Testis (tissue), 5 donors: ENCODE measurements at places on chromosomes 12 and 14.

DNA sequence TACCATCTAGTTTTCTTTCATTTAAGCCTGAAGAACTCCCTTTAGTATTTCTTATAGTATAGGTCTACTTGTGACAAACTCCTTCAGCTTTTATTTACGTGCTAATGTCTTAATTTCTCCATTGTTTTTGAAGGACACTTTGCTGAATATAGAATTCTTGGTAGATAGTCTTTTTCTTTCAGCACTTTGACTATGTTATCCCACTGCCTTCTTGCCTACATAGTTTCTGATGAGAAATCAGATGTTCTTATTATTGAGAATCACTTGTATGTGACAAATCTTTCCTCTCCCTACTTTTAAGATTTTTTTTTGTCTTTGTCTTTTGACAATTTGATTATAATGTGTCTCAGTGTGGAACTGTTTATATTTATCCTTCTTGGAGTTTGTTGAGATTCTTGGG, 5.1 kb upstream of the MIS18BP1 start:
- no peaks in the 10 kb centered on the region for H3K4me1 ChIP-seq
- no peaks in the 10 kb centered on the region for H3K27me3 ChIP-seq
- no peak overlapping the region for H3K27ac ChIP-seq
- no peak overlapping the region for H3K4me3 ChIP-seq
- H3K36me3 ChIP-seq, result no peaks in the 10 kb centered on the region
- DNase-seq, result no peak

- no peaks in the 10 kb centered on the region for H3K4me1 ChIP-seq
- no peak overlapping the region for H3K4me3 ChIP-seq
- H3K27me3 ChIP-seq, result no peaks in the 10 kb centered on the region
- no peak overlapping the region for H3K27ac ChIP-seq
- H3K36me3 ChIP-seq, result no peaks in the 10 kb centered on the region
- DNase-seq, result no peak
Observed at GRCh38 chr14:56065621-56066290, 52.5 kb upstream of the PELI2 start.

GRCh38 chr14:104361101-104361591, 218.4 kb upstream of the C14orf180 start:
- no peaks in the 10 kb centered on the region for H3K4me1 ChIP-seq
- no peak for DNase-seq
- no peak overlapping the region for H3K4me3 ChIP-seq
- H3K27ac ChIP-seq, result no peak overlapping the region

- no peaks in the 10 kb centered on the region for H3K36me3 ChIP-seq
- no peaks in the 10 kb centered on the region for H3K4me1 ChIP-seq
- H3K27me3 ChIP-seq, result no peaks in the 10 kb centered on the region
- no peak overlapping the region for H3K27ac ChIP-seq
- no peak overlapping the region for H3K4me3 ChIP-seq
Observed at GRCh38 chr14:32039401-32040030, 37.6 kb upstream of the ARHGAP5 start.

- no peak overlapping the region for H3K27ac ChIP-seq
- DNase-seq, result no peak
- H3K4me1 ChIP-seq, result no peaks in the 10 kb centered on the region
- no peak overlapping the region for H3K4me3 ChIP-seq
Observed at GRCh38 chr14:80518173-80518572, 306.9 kb upstream of the DIO2 start.

DNA sequence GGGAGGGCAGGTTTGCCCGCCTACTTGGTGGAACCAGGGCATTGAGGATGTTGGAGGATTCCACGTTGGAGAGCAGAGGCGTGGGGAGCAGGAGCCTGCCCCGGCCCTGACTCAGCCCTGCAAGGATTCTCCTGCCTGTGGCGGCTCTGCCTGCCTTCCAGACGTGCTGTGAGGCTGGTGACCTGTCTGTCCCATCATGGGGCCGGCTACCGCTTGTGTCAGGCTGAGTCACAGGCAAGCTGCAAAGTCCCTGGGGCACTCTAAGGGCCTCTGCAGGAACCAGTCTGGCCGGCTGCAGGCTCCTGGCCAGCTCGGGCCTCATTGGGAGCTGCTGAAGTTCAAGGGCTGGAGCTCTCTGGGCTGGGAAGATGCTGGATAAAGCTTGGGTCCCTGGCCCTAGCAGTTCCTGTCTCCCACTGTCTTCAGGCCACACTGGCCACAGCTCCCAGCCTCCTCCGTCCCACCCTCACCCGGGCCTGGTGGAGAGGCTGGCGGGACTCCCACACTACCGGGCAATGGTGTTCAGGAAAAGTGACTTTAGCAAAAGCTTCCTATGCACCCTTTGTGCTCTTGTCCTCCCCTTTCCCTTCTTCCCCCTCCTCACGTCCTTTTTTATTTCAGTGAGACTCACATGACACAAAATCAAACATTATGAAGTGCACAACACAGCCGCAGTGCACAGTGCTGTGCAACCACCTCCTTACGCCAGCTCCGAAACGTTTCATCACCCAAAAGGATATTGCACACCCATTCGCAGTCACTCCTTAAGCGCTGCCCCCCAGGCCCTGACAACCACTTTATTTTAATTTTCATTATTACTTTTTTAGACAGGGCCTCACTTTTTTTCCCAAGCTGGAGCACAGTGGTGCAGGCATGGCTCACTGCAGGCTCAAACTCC, 22.0 kb upstream of the ULK1 start:
- no peaks in the 10 kb centered on the region for H3K27me3 ChIP-seq
- no peak overlapping the region for H3K27ac ChIP-seq
- H3K36me3 ChIP-seq, result no peaks in the 10 kb centered on the region
- no peaks in the 10 kb centered on the region for H3K4me1 ChIP-seq

- H3K27me3 ChIP-seq, result no peaks in the 10 kb centered on the region
- H3K4me1 ChIP-seq, result peaks cover 5% of the 10 kb centered on the region
Observed at GRCh38 chr12:71558445-71558844, 105.2 kb downstream of the ZFC3H1 start.

- DNase-seq, result no peak
- no peaks in the 10 kb centered on the region for H3K27me3 ChIP-seq
- H3K36me3 ChIP-seq, result no peaks in the 10 kb centered on the region
- no peak overlapping the region for H3K27ac ChIP-seq
- peaks cover 20% of the 10 kb centered on the region for H3K4me1 ChIP-seq
- no peak overlapping the region for H3K4me3 ChIP-seq
Observed at GRCh38 chr14:72745991-72746980, 147.6 kb downstream of the DPF3 start.

GRCh38 chr12:110179291-110179690, 55.1 kb downstream of the IFT81 start:
- DNase-seq, result no peak
- H3K4me1 ChIP-seq, result peaks cover 3% of the 10 kb centered on the region
- no peak overlapping the region for H3K4me3 ChIP-seq
- H3K27me3 ChIP-seq, result no peaks in the 10 kb centered on the region
- H3K27ac ChIP-seq, result no peak overlapping the region

DNA sequence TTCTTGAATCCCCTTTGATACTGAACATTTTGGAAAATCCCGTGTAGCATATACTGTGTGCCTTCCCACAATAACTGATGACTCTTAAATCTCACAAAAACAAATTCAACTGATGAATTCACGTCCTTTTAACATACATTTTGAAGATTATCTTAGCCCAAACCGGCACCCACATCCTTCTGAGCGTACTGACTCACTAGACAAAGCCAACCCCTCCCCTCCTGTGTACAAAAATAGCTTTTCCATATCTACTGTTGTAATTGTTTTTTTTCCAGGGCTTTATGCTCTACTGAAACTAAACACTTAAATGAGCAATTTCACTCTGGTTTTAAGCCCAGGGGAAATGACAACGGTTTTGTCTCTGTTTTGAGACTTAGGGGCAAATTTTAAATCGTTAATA, 109.4 kb upstream of the ATF7IP start:
- peak overlapping the region; percentile 96 for H3K27ac ChIP-seq
- DNase-seq, result no peak
- H3K4me1 ChIP-seq, result peaks cover 64% of the 10 kb centered on the region
- no peaks in the 10 kb centered on the region for H3K27me3 ChIP-seq
- H3K36me3 ChIP-seq, result no peaks in the 10 kb centered on the region

GRCh38 chr14:100075681-100076080, 10.5 kb downstream of the EVL start:
- H3K27me3 ChIP-seq, result no peaks in the 10 kb centered on the region
- H3K27ac ChIP-seq, result no peak overlapping the region
- no peak for DNase-seq
- peaks cover 4% of the 10 kb centered on the region for H3K4me1 ChIP-seq
- no peak overlapping the region for H3K4me3 ChIP-seq
